ENCODE measurements at places on chromosomes 11 and 22.

- DNase-seq, result no peak
These were observed 197.2 kb downstream of the TENM4 start for GRCh38 chr11:79243422-79244210.

GRCh38 chr11:43021466-43021865 is 290.3 kb upstream of the API5 start:
- DNase-seq, result peak; percentile 15

DNA sequence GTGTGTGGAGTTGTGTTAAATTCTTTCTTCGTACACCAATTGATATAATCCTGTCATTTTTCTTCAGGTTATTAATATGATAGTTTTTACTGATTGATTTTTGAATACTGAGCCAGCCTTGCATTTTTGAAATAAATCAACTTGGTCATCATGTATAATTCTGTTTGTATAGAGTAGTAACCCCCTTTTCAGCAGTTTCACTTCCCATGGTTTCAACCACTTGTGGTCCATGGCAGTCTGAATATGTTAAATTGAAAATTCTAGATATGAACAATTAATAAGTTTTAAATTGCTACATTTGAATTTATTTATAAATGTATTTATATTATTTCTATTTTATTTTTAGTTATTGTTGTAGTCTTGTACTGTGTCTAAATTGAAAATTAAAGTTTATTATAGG is 32.6 kb downstream of the MS4A6A start:
- no peak for DNase-seq

DNA sequence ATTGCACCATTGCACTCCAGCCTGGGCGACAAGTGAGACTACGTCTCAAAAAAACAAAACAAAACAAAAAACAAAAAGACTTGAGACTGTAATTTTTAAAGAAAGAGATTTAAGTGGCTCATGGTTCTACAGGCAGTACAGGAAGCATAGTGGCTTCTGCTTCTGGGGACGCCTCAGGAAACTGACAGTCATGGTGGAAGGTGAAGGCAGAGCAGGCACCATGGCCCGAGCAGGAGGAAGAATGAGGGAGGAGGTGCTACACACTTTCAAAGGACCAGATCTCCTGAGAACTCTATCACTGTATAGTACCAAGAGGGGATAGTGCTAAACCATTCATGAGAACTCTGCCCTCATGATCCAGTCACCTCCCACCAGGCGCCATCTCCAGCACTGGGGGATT is 52.0 kb downstream of the CBL start:
- no peak for DNase-seq

DNA sequence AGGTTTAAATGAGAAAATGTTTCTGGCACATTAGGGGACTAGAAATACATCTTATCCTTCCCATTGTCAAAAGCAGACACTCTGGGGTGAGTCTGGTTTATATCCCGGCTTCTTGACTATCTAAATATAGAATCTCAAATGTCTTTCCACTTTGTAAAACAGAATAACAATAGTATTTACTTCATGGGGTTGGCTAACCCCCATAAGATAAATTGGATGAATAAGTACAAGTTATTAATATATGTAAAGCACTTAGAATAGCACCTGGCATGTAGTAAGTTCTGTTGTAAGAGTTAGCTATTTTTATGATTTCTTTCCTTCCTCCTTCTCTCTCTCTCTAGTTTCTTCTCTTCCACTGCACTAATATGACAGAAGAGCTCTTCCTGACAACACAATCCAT is 499.1 kb downstream of the INSC start:
- no peak for DNase-seq

- DNase-seq, result no peak
These were observed 5.6 kb downstream of the PVALB start for GRCh38 chr22:36811094-36811800.

- no peak for DNase-seq
These were observed 130.8 kb downstream of the HIPK3 start for GRCh38 chr11:33387996-33388395.

GRCh38 chr11:61667684-61668305 is 12.4 kb upstream of the DAGLA start:
- no peak for DNase-seq

DNA sequence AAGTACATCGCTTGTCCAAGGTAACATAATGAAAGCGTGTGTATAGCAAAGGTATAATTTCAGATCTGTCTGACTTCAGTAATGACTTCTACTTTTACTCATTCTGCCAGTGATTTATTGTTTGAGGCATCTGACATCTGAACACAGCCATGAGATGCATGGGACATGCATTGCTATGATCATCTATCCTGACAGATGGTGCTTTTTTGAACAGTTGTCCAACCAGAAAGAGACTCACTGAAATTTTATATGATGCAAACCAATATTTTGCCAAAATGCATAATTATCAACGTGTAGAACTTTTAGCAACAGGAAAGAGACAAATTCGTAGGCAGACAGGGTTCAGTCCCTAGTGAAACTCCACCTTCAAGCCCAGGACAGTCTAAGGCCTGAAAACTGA is 19.6 kb downstream of the OR5M3 start:
- no peak for DNase-seq

GRCh38 chr22:50139843-50140415 is 30.6 kb upstream of the PANX2 start:
- peak; percentile 35 for DNase-seq

DNA sequence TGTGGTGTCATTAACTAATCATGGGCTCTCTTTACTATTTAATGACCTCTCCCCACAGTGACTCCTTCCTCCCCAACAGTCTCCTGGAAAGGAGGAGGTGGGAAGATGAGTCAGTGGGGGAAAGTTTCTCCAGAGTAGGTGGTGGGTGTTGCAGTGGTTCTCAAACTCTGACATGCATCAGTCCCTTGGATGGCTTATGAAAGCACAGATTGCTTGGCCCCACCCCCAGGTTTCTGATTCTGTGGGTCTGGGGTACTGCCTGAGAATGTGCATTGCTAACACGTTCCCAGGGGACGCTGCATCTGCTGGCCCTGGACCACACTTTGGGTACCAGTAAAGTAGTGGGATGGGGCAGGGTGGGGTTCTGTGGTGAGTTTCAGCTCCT is 9.8 kb downstream of the CD82 start:
- no peak for DNase-seq

DNA sequence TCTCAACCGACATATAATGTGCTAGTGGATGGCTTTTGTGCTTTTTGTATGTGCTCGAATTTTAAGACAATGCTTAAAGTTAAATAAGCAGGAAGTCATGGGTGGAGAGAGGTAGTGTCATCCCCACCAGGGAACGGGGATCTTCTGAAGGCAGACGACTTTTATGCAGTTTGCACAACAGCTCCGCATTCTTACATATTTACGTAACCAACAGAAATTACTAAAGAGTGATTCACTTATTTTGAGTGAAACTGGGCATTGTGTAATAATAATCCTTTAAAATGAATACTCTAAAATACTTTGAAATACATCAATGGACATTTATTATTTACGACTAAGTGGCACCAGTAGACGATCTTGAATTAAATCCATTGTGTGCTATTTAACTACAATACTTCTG is 305.1 kb downstream of the CNTN5 start:
- peak; percentile 93 for DNase-seq

DNA sequence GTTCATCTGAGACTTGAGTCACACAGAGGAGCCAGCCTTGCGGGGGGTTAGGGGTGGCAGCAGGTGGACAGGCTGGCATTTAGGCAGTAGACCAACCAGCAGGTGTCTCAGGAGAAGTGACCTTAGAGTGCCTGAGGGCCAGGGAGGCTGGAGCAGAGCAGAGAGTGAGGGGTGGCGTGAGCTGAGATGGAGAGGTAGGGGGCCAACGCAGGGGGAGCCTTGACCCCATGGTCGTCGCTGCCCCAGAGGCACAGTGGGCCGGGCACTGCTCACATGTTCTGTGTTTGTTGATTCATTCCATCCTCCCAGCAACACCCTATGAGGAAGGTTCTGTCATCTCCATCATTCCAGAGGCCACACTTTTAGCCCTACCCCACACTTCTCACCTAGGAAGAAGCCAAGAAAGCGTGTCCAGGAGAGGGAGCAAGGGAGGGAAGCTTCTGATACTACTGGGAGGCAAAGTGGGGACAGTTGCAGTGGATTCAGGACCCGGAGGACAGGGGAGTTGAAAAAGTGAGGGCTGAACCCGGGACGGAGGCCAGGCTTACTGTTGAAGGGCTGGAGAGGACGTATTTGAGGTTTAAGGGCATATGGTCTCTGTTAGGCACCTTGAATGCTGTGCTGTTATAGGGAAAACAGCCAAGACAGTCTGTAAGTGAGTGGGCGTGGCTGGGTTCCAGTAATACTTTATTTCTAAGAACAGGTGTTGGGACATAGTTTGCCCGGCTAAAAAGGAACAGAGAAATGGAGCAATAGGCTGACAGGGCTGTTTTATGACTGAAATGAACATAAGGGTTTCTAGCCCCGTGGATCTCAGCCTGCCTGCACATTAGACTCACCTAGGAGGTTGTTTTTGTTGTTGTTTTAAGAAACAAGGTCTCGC is 7.3 kb downstream of the SART1 start:
- peak; percentile 21 for DNase-seq

GRCh38 chr22:24593836-24594568 is 1.1 kb upstream of the LRRC75B start:
- no peak for DNase-seq

DNA sequence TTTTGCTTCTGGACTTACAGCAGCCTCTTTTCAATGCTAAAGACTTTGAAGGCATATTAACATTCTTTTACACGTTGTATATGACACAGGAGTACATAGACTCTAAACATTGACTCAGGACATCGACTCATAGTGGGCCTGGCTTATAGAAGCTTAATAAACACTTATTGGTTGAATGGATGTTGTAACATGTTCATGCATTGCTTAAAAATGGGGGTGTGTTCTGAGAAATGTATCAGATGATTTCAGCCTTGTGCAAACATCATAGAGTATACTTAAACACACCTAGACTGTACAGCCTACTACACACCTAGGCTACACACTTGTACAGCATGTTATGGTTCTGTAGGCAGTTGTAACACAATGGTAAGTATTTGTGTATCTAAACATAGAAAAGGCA is 17.9 kb downstream of the TTC17 start:
- peak; percentile 86 for DNase-seq

GRCh38 chr11:21514316-21514715 is 678.6 kb upstream of the ANO5 start:
- DNase-seq, result peak; percentile 3

DNA sequence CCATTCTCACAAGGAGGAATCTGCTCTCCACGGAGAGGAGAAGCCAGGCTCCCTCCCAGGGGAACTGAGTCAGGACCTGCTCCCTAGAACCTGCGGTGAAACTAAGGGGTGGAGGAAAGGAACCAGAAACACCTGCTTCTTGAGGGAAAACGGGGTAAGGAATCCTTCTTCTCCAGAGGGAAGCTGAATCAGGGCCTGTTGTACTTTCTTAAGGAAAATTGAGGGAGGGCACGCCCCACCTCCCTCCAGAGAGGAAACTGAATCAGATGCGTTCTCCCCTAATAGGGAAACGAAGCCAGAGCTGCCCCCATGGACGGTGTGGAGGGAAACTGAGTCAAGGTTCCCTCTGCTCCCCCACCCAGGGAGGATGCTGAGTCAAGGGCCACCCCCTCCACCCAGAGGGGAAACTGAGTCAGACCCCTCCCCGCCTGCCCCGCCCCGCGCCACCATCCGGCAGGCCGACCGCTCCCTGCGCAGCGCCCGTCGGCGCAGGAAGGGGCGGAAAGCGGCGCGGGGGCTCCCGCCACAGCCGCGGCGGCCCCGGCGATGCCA is 393 bp downstream of the RELA start:
- DNase-seq, result peak; percentile 16

DNA sequence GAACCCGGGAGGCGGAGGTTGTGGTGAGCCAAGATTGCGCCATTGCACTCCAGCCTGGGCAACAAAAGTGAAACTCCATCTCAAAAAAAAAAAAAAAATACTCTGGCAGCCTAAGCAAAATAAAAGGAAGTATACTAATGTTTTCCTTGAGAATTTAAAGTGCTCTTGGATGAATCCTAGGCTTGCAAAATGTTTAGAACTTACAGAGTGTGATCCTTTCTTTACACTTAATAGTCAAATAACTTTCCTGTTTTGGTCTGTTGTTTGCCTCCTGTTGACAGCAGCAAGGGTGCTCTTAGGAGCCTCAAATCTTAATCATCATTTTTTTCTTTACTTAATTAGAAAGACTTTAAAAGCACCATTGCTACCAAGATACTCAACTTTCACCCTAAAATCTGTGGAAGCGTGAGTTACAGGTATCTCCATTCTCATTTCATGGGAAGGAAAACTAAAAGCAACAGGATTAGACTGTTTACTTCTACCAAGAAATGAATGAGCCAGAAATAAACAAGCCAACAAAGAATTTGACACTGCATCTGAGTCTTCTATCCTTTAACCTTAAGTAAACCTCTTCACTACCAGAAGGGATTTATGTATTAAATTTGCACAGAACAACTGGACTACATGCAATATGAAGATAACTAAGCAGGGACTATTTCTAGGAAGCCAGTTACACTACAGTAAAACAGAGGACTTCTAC is 38.7 kb upstream of the CRTAM start:
- DNase-seq, result no peak

- no peak for DNase-seq
These were observed 209.7 kb upstream of the ARHGAP20 start for GRCh38 chr11:110921742-110922521.

DNA sequence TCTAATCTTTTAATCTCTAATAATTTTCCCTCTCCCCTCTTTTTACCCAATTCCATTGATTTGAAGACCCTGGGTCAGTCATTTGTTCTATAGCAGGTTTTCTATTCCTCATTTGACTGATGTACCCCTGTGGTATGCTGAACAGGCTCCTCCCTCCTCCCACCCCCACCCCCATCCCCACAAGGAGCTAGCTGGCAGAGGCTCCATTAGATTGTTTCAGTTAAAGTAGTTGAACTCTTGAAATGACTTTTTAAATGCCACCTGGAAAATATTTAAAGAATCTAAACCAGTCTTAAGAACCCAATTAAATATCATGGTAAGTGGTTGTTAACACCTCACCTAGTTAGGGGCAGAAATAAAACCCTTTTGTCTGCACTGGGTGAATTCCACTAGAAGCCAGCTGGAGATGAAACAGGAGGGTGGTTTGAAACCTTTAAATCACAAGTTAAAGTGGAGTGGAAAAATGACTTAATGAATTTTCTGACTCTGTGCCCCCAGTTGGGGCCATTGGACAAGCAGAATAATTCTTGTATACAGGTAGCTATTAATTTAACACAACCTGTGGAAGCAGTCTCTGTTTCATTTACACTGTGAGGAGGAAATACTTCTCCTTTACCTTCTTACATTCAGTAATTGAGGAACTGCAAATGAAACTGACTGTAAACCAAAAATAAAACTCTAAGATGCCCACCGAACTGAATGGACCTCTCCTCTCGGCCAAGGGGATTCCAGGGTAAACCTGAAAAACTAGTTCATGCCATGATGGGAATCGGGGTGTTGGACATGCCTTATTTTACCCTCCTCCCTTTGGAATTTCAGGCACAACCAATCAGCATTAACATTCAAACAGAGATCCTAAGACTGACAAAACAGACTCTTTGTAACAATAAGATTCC is 30.7 kb downstream of the PRR5L start:
- no peak for DNase-seq

DNA sequence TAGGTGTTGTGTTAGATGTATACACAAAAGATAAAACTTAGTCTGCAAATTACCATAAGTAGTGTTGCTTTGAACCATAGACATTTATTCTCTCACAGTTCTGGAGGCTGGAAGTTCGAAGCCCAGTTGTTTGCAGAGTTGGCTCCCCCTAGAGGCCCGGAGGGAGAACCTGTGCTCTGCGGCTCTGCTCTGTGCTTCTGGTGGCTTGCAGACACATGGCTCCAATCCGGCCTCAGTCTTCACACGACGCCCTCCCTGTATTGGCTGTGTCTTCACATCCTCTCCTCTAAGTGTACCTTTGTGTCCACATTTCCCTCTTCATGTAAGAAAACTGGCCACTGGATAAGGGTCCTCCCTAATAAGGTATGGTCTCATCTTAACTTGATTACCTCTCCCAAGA is 128.4 kb downstream of the OPCML start:
- no peak for DNase-seq

- no peak for DNase-seq
These were observed 306.7 kb downstream of the SOX6 start for GRCh38 chr11:16049611-16050010.
